CD4-positive, alpha-beta T cell treated with Interleukin-12 subunit alpha and Interleukin-12 subunit beta, for 1 hour (primary cell): ENCODE measurements at places on chromosomes 6 and 20.

DNA sequence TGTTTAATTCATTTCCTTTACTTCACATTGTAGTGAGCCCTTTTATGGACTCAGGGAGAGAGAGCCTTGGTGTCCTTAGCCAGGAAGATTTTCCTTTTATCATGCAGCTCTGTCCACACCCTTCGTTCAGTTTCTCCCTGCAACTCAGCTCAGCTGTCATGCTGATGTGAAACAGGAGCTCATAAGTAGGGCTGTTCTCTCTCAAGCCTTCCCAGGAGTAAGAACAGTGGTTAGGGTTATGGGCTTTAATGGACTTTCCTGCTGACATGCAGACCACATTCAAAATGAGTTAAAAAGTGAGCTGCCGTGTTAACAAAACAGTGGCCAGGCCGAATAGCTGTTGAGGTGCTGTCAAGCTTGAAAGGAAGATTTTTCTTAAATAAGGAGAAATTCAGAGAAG lies 104.1 kb downstream of the BCKDHB start:
- no peak for DNase-seq

GRCh38 chr6:139632840-139633239 lies 258.4 kb upstream of the CITED2 start:
- DNase-seq = no peak

- no peak for DNase-seq
Observed at GRCh38 chr6:148854096-148854495, 107.3 kb downstream of the UST start.

GRCh38 chr6:129812145-129812777 lies 48.9 kb downstream of the TMEM244 start:
- no peak for DNase-seq

GRCh38 chr6:81793821-81794475 lies 41.5 kb upstream of the TENT5A start:
- DNase-seq = no peak

DNA sequence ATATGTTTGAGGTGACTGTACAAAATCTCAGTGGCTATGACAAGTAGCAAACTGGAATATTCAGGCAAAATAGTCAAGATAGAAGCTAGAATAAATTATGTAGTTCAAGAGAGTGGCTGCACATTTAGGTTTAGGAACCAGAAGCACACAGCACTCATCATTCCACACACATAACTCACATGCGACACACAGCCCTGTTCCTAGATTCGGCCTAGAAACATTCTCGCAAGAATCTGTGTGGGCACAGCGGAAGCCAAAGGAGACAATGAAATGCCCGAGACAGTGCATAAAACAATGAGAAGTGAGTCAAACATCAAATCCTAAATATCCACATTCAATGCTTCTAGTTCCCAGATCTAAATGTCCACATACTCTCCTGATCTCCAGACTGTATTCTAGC lies 9.5 kb upstream of the SUPT3H start:
- DNase-seq = no peak

DNA sequence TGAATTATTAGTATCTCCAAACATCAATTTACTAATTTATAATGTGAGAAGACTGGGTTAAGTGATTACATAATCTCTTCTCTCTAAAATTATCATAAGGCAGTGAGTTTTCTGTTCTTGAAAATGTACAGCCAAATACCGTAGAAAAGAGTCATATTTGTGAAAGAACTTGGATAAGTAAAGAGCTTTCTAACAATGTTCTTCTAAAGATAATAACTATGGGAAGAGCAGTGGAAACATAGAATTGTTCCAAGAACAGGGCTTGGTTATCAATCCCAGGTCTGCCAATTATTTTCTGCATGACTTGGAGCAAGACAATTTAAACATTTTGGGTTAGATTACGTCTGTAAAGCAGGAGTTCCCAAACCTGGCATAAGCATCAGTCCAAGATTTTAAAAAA lies 198.1 kb upstream of the SGK1 start:
- no peak for DNase-seq

DNA sequence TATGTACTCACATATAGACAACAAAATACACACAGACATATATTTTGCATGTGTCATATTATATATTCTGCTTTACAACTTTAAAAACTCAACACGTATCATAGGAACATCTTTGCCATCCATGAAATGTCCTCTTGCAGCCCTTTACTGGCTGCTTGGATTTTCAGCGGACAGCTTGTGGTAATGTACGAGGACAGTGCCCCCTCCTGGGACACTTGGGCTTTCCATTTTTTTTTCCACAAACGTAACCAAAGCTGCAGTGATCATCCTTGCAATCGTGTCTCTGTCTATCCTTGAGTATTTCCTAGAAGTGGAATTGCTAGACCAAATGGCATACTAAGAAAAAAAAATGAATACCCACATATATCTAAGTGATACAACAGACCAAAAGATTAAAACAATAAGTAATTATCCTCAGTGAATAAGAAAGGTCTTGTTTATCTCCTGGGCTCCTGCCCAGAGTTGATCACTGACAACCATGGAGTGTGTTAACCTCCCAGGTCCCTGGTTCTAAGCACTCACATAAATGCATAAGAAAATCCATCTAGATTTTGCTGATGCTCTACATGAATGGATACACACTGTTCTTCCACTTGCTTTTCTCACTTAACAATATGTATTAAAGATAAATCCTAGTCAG lies 18.1 kb downstream of the BPI start:
- no peak for DNase-seq

DNA sequence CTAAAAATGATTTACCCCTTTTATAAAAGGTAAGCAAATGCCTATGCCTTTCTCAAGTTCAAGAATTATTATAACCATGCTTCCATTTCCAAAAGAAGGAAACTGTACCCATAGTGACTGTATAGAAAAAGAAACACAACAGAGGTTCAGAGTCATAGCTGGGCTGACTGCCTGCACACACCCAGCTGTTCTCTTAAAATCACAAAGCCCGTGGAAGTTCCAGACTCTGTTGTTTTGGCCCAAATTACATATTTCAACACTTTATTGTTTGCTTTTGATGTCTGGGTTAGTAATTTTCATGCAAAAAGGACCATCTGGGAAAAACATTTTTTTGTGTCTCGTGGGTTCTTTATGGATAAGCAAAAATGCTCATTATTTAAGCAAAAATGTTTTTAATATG lies 99.2 kb downstream of the LCA5 start:
- no peak for DNase-seq

DNA sequence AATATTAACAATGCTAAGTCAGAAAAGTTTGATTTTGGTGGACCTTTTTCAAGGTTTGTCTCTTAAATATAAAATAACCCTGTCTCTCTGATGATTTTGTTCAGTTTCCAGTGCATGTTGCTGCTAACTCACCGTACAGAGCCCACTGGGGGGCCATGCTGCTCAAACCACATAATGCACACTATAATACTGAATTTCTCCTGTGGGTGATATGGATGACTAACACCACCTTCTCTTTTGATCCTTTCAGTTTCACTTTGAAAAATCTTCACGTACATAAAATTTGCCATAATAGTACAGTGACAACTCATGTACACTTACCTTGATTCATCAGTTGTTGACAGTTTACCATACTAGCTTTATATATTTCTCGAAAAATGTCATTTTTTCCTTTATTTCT lies 506.6 kb upstream of the MAN1A1 start:
- peak; percentile 20 for DNase-seq

DNA sequence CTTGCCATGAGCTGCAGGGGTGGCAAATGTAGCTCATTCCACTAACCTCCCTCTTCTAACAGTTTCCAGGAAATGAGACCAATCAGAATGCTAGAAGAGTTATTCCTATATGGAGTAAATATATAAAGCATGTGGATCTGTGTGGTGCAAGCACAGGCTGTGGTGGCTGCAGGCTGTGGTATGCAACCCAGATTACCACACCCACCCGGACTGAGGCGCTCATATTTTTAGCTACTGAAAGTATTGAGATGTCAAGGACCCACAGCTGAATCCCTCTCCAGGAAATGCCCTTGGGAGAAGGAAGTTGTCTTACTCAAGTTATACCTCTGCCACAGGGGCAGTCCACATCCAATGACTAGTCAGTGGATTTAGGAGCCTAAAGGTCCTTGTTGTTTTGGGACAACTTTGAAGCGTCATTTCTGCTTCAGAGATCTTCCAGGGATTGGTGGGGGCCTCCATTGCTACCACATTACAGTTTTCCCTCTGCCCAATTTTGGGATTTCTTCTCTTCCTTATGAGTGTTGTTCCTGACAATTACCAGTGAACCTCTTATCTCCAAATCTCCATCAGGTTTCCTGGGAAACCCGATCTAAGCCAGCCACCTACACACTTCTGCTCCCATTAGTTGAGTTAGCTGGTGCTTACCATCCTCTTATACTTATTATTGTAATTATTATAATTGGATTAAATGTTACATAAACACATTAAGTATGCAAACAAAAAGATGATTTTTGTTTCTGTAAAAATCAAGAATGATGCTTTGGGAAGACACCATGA lies 12.1 kb upstream of the REPS1 start:
- no peak for DNase-seq

DNA sequence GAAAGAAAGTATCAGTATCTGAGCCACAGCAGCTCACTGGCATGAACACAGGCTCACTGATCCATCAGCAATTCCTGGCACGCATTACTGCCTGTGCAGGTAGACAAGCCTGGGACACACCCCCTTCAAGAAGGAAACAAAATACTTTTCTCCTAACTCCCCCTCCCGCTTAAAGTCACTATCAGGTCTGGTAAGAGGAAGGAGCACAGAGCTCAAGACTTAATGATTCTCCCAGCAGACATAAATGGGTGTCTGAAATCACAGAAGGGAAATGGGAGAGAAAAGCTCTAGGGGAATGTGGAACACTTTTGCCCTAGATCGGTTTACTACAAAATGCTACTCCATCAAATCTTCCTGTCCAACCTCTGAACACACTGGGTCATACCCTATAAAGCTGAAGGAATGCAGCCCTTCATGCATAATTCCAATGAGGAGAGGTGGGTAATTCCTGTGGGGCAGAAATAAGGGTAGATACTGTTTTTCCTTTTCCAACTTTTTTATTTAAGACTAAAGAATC lies at the start of gene ADGRF1:
Gene ADGRF1 (minus strand): TSS at position 58 of the 517 bp plus-strand sequence. CDS start 13,271 bp downstream, outside the sequence.
- DNase-seq = no peak

DNA sequence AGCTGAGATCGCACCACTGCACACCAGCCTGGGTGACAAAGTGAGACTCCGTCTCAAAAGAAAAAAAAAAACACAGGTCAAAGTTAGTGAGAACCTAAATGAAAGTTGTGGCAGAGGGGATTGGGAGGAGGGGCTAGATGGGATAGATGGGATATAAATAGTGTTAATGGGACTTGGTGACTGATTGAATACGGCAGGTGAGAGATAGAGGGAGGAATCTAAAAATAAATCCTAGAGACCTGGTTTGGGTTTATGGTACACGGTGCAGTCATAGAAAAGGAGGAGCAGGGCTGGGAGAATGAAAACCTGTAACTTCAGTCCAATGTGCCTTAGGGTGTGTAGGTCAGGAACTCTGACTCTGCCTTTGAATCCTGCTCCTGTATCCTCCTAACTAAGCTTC lies 25.0 kb upstream of the DEK start:
- DNase-seq = no peak

GRCh38 chr6:92399911-92400310 lies 1019.4 kb downstream of the EPHA7 start:
- DNase-seq = no peak

GRCh38 chr6:138227316-138227781 lies 9.1 kb upstream of the PBOV1 start:
- no peak for DNase-seq

DNA sequence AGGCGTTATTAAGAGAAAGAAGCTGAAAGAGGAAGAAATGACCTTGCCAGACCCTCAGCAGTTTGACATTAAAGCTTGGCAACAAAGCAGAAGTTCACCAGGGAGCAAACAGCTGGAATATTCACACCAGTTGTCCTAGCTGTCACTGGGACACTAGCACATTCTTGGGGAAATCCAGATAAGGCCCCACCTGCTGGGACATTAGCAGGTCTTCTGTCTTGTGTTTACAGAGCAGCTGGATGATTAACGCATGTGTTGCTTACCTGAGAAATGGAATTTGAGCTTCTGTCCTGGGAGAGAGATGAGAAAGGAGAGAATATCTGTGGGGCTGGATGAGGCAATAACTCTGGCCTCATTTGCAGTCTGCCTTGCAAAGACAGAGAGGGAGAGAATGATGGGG lies 137.6 kb upstream of the RIN2 start:
- DNase-seq = no peak

GRCh38 chr6:90537723-90538258 lies 49.1 kb downstream of the MAP3K7 start:
- peak; percentile 7 for DNase-seq

- DNase-seq = peak; percentile 48
Observed at GRCh38 chr20:4949833-4950178, 51.5 kb downstream of the SLC23A2 start.

DNA sequence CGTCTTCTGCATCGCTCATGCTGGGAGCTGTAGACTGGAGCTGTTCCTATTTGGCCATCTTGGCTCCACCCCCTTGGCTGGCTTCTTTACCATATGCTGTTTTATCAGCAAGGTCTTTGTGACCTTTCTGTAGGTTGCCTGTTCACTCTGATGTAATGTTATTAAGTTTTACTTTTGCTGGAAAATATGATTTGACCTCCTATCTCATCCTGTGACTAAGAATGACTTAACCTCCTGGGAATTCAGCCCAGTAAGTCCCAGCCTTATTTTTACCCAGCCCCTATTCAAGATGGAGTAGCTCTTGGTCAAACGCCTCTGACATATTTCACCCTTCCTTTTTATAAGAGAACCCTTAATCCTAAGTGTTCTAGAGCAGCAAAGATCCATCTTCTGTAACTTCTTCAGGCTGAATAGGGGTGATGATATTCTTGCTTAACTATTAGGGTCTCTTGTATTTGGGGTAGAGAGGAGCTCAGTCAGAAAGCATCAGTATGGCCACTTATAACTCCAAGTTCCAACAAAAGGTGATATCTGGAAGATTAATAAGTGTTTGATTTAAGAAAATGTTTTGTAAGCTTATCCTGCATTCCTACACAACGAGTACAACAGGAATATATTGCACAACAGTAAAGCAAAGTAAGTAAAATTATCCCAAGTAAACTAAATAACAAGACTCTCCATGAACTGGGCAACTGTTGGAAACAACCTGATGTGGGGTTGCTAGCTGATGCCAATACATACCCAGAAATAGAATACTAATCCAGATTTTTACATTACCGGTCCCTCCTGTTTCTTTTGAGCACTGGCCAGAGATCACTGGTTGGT lies 23.1 kb upstream of the HMGN3 start:
- no peak for DNase-seq

- DNase-seq = no peak
Observed at GRCh38 chr6:104952911-104953399, 4.0 kb upstream of the LIN28B start.

- no peak for DNase-seq
Observed at GRCh38 chr6:72977114-72977513, 248.2 kb downstream of the KHDC1L start.
